Globus pallidus (tissue), 1 donor: ENCODE measurements at places on chromosomes 13 and 19.

- DNase-seq: no peak
These were observed 104.4 kb downstream of the TM9SF2 start for GRCh38 chr13:99605420-99606323.

DNA sequence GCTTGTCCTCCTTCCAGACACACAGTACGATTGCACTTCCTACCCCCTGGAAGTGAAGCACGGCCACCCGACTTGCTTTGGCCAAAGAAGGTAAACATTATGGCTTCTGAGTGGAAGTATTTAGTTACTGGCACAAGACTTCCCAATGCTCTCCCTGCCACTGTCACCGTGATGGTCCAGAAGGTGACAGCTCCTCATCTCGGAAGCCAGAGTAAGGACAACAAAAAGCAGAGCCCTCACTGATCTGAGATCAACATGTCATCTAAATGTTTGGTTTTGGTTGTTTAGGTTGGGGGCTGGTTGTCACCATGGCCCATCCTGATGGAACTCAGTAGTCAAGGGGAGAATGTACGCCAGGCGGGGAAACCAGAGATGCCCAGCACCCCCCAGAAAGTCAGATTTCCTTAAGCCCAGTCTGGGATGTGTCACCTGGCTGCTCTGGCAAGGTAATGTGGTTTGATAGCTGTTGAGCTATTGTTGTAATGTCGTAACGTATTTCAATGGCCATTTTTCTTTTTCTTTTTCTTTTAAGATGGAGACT lies 170.1 kb upstream of the ZNF536 start:
- no peak for DNase-seq

- DNase-seq: no peak
These were observed 21.2 kb upstream of the VWA8 start for GRCh38 chr13:41981951-41982715.

DNA sequence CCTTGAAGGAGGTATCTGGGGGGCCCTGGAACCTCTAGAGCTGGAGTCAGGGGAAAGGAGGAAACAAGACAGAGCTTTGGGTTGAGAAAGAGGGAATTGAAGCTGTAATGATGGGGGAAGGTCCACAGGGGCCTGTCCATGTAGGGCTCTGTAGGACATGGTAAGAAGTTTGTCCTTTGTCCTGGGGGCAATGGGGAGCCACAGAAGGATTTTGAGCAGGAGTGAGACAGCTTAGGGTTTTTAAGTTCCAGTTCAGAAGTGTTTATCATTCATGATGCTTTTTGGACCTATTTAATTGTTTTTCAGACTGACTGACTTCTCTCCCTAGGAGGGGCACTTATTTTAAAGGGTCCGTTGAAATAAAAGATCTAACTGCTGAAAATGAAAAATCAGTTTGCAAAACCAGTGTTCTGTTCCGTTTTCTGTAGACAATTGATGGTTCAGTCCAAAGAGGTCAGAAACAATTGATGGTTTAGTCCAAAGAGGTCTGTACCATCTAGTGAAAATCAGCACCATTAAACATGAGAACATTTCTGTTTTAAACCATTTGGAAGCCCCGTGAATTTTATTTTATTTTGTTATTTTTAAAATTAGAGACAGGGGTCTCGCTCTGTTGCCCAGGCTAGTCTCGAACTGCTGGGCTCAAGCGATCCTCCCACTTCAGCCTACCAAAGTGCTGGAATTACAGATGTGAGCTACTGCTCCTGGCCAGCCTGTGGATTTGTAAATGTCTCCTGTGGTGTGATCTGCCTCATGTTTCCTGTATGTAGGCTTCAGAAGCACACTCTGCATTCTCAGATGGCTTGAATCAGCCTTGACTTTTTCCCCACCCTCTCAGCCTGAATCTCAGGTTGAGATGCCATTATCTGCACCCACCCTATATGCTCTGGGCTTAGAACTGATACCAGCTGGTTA lies 8.4 kb downstream of the PLD3 start:
- no peak for DNase-seq

- DNase-seq: no peak
These were observed 43.1 kb downstream of the ZMYM2 start for GRCh38 chr13:20001366-20002190.

DNA sequence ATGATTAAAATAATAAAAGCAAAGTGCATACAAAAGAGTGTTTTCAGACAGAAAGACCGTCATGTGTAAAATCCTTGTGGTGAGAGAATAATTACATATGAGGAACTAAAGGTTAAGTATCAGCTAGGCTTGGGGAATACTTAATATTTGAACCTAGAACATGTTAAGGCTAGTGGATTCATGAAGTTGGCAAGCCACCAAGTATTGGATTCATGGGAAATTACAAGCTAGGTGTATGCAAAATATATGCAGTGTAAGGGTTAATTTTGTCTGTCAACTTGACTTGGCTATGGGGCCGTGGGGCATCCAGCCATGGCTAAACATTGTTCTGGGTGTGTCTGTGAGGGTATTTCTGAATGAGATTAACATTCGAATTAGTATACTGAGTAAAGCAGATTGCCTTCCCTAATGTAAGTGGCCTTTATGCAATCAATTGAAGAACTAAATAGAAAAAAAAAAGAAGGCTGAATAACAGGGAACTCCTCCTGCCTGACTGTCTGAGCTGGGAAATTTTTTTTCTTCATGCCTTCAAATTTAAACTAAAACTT lies 533.5 kb upstream of the KLF12 start:
- DNase-seq: no peak

DNA sequence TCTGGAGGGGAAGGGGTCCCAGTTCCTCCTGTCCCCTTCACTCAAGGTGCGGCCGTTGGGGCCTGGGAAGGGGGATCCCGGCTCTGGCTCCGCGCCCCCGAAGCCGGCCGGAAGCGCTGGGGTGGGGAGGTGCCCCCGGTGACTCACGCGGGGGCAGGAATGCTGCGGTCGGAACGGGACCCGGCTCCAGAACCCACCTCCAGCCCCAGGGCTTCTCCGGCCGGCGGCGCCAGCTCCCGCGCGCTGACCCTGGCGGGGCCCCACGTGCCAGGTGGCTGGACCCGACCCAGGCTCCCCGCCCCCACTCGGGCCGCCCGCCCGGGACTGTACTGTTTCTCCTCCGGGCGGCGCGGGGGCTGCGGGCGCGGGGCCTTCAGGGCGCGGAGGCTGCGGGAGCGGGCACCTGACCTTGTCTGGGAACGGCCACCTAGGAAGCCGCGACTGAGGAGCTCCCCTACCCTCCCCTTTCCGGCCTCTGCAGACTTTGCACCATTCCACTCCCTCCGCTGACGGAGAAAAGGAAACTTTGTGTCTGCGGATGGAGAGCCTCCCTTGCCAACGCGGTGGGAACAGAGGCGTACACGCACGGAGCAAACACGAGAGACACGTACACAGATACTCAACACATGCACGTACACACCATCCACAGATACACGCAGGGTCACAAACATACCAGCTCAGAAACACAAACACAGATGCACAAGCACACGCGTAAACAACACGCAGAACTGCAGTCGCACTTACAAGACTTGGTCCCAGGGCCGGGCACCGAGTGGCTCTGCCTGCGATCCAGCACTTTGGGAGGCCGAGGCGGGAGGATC lies 7.2 kb downstream of the AXL start:
- no peak for DNase-seq

DNA sequence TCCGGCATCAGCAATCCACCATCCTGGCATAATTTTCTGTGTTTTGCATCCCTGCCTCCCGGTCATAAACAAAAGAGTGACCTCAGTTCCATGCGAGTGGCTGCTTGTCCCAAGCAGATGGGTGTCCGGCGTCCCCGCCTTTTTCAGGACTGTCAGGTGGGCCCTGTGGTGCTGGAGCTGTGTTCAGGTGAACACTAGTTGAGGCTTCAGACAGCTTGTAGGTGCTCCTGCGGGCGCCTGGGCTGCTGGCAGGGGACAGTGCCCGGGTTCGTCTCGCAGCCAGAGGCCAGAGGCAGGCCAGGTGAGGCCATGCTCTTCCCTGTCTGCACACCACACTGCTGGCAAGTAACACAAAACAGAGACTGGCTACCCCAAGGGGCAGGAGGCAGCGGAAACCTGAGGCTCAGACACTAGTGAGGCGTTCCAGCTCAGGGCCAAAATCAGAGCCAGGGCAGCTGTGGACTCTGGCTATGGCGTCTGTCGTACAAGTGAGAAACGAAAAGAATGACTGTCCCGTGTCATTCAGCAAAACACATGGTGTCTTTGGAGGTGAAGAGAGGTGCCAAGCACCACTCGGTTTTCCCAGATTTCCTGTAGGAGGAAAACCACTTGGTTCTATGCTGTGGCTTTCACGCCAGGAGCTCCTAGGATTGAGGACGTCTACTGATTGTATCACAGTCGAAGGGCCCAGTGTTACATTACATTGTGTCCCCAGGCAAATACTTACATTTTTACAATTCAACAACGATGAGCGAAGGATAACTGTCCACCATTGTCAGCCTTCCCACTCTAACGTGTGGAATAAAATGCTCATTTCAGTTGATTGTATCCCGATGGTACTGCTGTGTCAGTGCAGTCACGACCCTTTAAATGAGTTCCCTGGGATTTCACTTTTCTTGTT lies 104.0 kb downstream of the ATP11A start:
- no peak for DNase-seq

DNA sequence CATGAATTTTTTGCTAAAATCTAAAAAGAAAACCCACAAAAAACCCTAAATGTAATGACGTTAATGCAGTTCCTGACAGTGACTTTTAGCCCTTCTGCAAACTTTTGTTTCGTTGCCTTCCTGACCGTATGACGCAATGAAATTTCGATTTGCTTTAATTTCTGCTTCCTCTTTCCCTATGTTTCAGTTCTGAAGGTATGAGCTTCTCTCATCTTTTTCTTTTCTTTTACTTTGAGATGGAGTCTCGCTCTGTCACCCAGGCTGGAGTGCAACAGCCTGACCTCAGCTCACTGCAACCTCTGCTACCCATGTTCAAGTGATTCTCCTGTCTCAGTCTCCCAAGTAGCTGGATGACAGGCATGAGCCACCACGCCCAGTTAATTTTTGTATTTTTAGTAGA lies 6.1 kb upstream of the LILRA5 start:
- no peak for DNase-seq

DNA sequence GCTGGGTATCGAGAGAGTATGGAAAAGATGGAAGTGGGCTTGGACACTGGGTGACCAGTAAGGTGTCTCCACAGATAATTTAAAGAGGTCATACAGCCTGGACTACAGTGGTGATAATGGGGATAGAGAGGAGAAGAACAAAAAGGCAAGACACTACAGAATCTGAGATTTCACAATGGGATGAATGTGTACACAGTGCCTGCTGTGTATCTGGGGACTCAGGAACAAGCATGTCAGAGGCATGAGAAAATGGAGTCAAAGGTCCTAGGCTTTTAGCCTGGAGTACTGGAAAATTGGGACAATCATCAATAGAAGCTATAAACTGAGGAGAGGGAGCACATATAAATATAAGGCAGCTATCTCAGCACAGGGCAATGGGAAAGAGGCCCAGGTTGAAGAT lies 69.4 kb downstream of the TSC22D1 start:
- DNase-seq: no peak

GRCh38 chr19:41958367-41959055 lies 610 bp downstream of the RABAC1 start:
- peak; percentile 34 for DNase-seq

GRCh38 chr19:3653865-3654513 lies 27.4 kb upstream of the CACTIN start:
- no peak for DNase-seq

DNA sequence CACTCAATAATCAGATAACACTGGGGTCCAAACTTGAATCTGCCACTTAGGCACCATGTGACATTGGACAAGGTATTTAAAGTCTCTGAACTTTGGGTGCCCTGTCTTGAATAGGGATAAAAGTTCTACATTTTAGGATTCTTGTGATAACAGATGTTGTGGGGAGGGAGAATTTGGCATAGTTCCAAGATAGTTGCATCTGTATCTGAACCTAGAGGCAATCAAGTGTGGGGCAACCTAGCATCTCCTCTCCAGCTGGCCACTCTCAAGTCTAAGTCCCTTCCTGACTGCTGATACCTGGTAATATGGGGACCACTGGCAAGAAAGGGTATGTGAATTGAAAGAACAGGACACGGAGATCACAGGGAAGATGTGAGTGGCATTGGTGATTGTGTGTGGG lies 256.1 kb downstream of the FOXO1 start:
- no peak for DNase-seq

DNA sequence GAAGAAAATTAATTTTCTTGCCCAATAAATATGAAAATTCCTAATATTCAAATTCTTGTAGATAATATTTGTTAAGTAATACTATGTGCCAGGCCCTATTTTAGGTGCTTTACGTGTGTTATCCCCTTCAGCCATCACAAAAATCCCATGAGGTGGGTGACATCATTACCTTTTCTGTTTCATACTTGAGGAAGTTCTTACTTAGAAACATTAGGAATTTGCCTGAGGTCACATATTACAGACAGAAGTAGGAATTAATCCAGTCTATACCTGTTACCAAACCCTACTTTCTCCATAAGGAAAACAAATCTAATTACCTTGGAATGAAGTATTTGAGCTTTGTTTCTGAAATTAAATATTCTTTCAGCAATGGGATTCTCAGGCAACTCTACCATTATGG lies 336.1 kb downstream of the GPC6 start:
- no peak for DNase-seq

GRCh38 chr13:22821589-22821988 lies 359.2 kb upstream of the SGCG start:
- no peak for DNase-seq

- no peak for DNase-seq
These were observed 625.2 kb upstream of the PCDH20 start for GRCh38 chr13:62040806-62041205.

DNA sequence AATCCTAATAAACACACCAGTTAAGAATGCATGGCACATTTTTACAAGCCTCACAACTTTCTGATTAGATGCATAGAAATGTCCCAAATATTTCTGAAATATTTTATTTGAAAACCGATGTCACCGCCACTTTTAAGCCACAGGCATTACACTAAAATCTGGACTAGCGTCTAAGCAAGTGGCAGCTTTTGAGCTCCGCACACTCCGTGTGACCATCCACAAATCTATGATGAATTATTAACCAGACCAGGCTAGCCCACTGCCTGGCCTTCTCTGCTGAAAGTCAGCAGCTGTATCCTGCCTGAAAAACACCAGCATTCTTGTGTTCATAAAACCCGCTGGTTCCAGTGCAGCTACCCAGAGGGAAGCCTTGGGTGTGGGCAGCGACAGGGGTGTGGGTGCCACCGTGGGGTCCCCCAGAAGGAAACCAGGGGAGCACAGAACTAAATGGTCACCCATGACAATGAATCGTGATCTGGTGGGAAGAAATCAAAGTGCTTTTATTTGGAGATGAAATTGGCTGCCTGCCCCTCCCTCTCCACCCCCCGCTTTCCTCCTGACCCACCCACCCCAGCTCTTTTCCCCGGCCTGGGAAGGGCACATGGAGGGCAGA lies 13.8 kb downstream of the RASA3 start:
- no peak for DNase-seq

- DNase-seq: no peak
These were observed 15.3 kb upstream of the GPR183 start for GRCh38 chr13:99322297-99323103.

GRCh38 chr19:44866664-44867063 lies 20.6 kb downstream of the NECTIN2 start:
- DNase-seq: no peak

DNA sequence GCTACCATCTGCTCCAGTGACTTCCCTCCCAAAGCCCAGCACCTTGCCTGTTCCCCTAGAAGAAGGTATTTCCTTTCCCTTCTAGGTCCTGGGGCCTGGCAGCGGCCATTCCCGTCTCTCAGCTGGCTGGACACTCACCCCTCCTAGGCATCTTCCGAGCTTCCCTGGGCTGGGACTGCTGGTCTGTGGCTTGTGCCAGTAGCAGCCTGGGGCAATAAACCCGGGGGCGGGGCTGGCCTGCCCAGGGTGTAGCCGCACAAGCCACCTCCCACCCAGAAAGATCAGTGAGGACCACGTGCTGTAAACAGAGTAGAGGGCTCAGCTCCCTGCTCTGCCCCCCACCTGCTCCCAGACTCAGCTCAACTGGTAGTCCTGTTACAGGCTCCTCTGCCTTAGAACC lies 15.0 kb downstream of the LIPE start:
- DNase-seq: peak; percentile 93
